ENCODE measurements at places on chromosomes 3 and 15. TPM values are rescaled to one million over a fixed set of nuclear protein-coding genes. Genes with fewer than 3 reads are reported as not detected.
A peak's percentile ranks its signal among the peaks of the same experiment; 100 is the strongest.

The PSTPIP1 gene
- total RNA-seq, result 135 TPM

The AP3S2 gene
- total RNA-seq, result 25.3 TPM

The COL6A5 gene
- not detected for total RNA-seq

The TMEM207 gene
- not detected for total RNA-seq

The SCAMP5 gene
- total RNA-seq, result 3.0 TPM

The MB21D2 gene
- 7.7 TPM for total RNA-seq

The SERP1 gene
- total RNA-seq, result 79.9 TPM

GRCh38 chr3:29486096-29486495 is 205.2 kb downstream of the RBMS3 start:
- H3K27ac ChIP-seq, result no peak overlapping the region
- H3K4me1 ChIP-seq, result no peaks in the 10 kb centered on the region
- no peaks in the 10 kb centered on the region for H3K27me3 ChIP-seq
- H3K4me3 ChIP-seq, result no peak overlapping the region
- H3K36me3 ChIP-seq, result no peaks in the 10 kb centered on the region

DNA sequence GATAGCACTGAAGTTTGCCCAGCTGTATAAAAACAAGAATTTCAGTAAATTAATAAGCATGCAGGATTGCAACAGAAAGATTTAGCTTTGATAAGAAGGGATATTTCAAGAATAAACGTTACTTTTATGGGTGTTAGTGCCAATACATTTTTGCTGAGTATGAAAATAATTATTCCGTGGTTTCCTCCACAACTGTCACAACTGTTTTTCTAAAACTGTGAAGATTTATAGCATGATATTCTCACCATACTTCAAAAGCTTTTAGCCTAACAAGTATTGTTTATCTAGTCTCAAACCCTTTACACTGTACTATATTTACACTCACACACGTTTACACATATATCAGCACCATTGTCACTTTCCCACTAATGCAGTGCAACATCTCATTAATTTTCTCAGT is 200.5 kb downstream of the TPRG1 start:
- H3K4me1 ChIP-seq, result peaks cover 11% of the 10 kb centered on the region
- H3K27me3 ChIP-seq, result no peaks in the 10 kb centered on the region
- H3K4me3 ChIP-seq, result no peak overlapping the region

- H3K27me3 ChIP-seq, result no peaks in the 10 kb centered on the region
- no peaks in the 10 kb centered on the region for H3K36me3 ChIP-seq
- DNase-seq, result no peak
These were observed 273.1 kb upstream of the TBL1XR1 start for GRCh38 chr3:177470197-177470941.

DNA sequence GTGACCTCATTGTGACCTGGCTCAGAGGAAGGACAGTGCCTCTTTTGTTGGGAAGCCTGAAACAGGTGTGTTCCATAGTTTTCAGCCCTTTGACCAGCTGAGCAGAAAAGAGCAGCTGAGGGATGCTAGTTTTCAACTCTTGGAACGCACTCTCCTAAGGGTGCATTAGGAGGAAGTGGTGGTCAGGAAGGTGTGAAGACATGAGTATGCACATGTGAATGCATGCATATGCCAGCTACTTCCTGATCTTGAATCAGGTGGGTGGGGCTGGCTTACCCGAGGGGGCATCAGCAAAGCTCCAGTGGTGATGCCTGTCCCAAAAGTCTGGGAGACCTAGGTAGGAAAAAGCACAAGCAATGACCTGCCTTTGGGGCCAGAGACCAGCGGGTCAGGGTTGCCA is 23.3 kb upstream of the CEMIP start:
- no peaks in the 10 kb centered on the region for H3K36me3 ChIP-seq
- H3K27me3 ChIP-seq, result peaks cover 3% of the 10 kb centered on the region
- H3K27ac ChIP-seq, result no peak overlapping the region

GRCh38 chr3:194838236-194838635 is 152.6 kb downstream of the FAM43A start:
- peaks cover 1% of the 10 kb centered on the region for H3K27me3 ChIP-seq
- no peak overlapping the region for H3K27ac ChIP-seq
- no peaks in the 10 kb centered on the region for H3K36me3 ChIP-seq
- DNase-seq, result no peak

DNA sequence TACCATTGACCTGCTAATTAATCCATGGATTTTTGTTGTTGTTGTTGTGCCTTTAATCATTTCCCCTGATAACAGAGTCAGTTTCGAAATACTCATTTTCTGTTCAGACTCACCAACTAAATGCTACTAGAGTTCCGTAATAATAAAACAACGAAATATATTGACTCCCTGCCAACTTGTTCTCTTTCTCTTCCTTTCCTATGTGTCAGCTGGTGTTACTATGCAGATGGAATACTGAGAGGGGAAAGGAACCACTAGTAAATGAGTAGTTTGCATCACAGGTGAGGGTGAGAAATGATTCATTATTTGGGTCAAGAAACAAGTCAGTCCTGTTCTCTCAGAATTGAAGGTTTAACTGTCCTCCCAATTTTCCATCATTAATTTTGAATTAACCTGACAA is 1027.3 kb downstream of the TUSC7 start:
- DNase-seq, result no peak
- no peaks in the 10 kb centered on the region for H3K27me3 ChIP-seq
- H3K4me1 ChIP-seq, result no peaks in the 10 kb centered on the region
- no peak overlapping the region for H3K27ac ChIP-seq
- H3K36me3 ChIP-seq, result no peaks in the 10 kb centered on the region

DNA sequence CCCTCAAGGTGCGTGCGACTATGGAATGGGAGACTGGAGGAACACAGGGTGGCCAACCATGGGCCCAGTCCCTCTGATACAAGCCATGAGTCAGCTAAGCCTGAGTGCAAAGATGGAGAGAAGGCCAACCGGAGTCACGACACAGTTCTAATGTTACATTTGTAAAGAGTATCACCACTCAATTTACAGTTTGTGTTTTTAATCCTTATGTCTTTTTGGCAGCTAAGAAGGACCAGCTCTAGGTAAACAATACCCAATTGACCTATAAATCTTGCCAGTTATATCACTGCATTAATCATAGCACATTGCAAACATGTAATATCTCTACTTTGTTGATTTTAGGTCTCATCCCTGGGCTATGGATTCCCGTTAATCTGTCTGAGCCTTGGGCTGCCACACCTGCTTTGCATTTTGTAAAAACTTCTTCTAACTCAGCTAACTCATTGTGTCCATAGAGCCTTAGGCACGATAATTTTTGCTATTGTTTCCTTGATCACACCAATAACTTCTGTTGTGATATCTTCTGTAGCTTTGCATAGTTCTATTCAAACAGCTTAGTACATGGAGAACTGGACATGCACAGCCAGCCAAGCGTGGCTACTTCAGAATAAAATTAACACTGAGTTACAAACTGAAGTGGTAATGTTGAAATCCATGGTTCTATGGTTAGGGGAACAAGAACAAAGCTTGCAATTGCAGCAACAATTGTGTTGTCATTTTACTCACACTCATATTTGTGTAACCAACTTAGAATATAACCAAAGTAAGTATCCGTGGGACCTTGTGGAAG is 50.3 kb downstream of the LSM3 start:
- peaks cover 28% of the 10 kb centered on the region for H3K27me3 ChIP-seq
- no peak overlapping the region for H3K4me3 ChIP-seq
- H3K36me3 ChIP-seq, result peaks cover 3% of the 10 kb centered on the region
- H3K4me1 ChIP-seq, result peaks cover 5% of the 10 kb centered on the region
- DNase-seq, result no peak
- H3K27ac ChIP-seq, result no peak overlapping the region

DNA sequence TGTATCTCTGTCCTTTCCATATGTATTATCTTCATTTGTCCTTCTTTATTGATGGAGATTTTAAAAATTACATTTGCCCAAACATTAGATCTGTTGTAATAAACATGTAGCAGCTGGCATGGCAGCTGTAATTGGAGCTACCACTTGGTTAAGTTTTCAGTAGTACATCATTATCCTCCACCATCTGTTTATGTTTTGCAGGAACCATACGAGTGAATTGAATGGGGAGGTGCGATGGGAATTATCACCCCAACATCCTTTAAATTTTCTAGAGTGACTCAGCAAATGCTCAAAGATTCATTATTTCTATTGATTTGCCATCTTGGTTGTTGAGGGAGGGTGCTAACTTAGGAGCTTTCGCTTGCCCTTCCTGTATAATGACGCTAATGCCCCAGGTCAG is 32.6 kb upstream of the NOX5 start:
- H3K4me3 ChIP-seq, result no peak overlapping the region
- no peak overlapping the region for H3K27ac ChIP-seq
- H3K4me1 ChIP-seq, result no peaks in the 10 kb centered on the region
- H3K27me3 ChIP-seq, result peaks cover 4% of the 10 kb centered on the region
- DNase-seq, result no peak
- no peaks in the 10 kb centered on the region for H3K36me3 ChIP-seq

DNA sequence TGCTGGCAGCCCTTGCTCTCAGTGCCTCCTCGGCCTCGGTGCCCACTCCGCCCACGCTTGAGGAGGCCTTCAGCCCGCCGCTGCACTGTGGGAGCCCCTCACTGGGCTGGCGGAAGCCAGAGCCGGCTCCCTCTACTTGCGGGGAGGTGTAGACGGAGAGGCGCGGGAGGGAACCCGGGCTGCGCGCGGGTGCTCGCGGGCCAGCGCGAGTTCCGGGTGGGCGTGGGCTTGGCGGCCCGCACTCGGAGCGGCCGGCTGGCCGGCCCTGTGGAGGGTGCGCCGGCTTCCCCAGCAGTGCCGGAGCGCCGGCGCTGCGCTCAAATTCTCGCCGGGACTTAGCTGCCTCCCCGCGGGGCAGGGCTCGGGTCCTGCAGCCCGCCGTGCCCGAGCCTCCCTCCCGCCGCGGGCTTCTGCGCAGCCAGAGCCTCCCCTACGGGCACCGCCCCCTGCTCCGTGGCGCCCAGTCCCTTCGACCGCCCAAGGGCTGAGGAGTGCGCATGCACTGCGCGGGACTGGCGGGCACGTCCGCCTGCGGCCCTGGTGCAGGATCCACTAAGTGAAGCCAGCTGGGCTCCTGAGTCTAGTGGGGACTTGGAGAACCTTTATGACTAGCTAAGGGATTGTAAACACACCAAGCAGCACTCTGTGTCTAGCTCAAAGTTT is 231.5 kb downstream of the EFHB start:
- H3K4me3 ChIP-seq, result no peak overlapping the region
- no peak for DNase-seq
- no peaks in the 10 kb centered on the region for H3K36me3 ChIP-seq
- no peaks in the 10 kb centered on the region for H3K4me1 ChIP-seq
- no peak overlapping the region for H3K27ac ChIP-seq

DNA sequence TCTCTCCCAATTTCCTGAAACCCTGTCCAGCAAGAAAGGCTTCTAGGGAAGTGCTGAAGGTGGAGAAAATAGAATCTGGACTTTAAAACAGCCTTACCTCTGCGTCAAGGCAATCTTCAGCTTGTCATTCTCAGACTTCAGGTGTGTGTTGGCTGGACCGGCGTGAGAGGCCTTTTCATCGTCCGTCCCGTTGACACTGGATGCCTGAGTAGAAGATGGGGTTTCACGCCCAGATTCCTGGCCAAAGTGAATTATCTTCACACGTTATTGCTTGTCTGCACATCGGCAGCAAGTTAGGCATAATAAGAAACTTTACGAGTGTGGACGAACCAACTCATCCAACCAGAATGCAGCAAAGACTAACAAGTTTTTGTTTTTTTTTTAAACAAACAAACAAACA is 49.5 kb downstream of the WHAMM start:
- no peak overlapping the region for H3K4me3 ChIP-seq
- H3K36me3 ChIP-seq, result no peaks in the 10 kb centered on the region
- H3K27me3 ChIP-seq, result peaks cover 1% of the 10 kb centered on the region

GRCh38 chr3:193742628-193743027 is 149.6 kb downstream of the OPA1 start:
- no peaks in the 10 kb centered on the region for H3K36me3 ChIP-seq
- H3K27me3 ChIP-seq, result peaks cover 5% of the 10 kb centered on the region
- DNase-seq, result no peak
- peaks cover 10% of the 10 kb centered on the region for H3K4me1 ChIP-seq
- no peak overlapping the region for H3K4me3 ChIP-seq

DNA sequence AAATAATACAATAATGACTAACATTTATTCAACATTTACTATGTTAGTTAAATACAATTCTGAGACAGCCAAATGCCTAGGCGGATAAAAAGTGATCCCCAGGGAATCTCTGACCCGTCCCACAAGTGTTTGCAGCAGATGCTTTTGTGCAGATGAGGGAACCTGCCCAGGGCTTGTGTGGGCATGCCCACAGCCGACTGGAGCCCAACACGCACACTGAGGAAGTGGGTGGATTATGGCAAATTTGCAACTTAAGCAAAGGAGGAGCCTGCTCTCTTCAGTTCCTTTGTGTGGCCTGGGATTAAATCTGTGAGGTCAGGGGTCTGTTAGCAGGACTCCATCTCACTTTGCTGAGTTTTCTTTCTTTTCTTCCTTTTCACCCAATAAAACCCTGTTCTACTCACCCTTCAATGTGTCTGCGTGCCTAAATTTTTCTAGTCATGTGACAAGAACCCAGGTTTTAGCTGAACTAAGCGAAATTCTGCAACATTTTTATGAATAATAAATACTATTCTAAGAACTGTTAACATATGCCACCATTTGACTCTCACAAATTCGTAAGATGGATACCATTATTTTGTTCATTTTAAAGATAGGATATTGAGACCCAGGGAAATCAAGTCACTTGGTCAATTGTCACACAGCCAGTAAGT is 13.9 kb upstream of the RTP1 start:
- H3K27me3 ChIP-seq, result peaks cover 11% of the 10 kb centered on the region
- DNase-seq, result peak; percentile 17
- H3K36me3 ChIP-seq, result peaks cover 4% of the 10 kb centered on the region
- H3K27ac ChIP-seq, result peak overlapping the region; percentile 65
- no peak overlapping the region for H3K4me3 ChIP-seq
- peaks cover 14% of the 10 kb centered on the region for H3K4me1 ChIP-seq

DNA sequence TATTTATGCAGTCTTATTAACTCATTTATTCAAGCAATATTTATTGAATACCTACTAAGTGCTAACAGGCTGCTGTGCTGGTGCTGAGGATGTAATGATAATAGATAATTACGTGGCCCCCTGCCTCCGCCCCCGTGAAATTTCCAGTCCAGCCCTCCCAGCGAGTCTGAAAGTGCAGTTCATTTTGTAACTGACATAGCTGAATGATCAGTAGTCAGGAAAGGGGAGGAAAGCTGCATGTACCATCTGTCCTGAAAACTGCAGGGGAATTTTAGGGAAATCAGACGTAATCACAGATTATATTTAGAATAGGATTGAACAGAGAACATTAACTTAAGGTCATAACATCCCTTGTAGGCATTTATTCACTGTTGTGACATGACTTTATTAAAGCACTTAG is 736.8 kb downstream of the MCTP2 start:
- no peak overlapping the region for H3K4me3 ChIP-seq
- no peak for DNase-seq
- no peaks in the 10 kb centered on the region for H3K36me3 ChIP-seq
- no peaks in the 10 kb centered on the region for H3K27me3 ChIP-seq

- no peaks in the 10 kb centered on the region for H3K27me3 ChIP-seq
- peaks cover 4% of the 10 kb centered on the region for H3K4me1 ChIP-seq
- H3K27ac ChIP-seq, result no peak overlapping the region
- H3K36me3 ChIP-seq, result no peaks in the 10 kb centered on the region
- H3K4me3 ChIP-seq, result no peak overlapping the region
These were observed 195.5 kb upstream of the MBNL1 start for GRCh38 chr3:152073267-152073666.

- peaks cover 41% of the 10 kb centered on the region for H3K36me3 ChIP-seq
- H3K4me1 ChIP-seq, result no peaks in the 10 kb centered on the region
- no peak overlapping the region for H3K27ac ChIP-seq
- no peak for DNase-seq
These were observed 99.1 kb downstream of the LARS2 start for GRCh38 chr3:45487508-45487907.

Measured in activated CD4-positive, alpha-beta T cell treated with anti-CD3 and anti-CD28 coated beads, Interleukin-2, amount 10 ng/mL, durations not matched to agents 7 days and 5 days (primary cell).